H7 (cell line): ENCODE measurements at places on chromosomes 2 and 18.
A peak's percentile ranks its signal among the peaks of the same experiment; 100 is the strongest.

- no peak for DNase-seq
Measured at GRCh38 chr2:106201661-106202060, 7.6 kb upstream of the UXS1 start.

- no peak for DNase-seq
Measured at GRCh38 chr2:33115196-33115595, 168.4 kb downstream of the LTBP1 start.

GRCh38 chr2:174959787-174960186, 45.4 kb downstream of the CHN1 start:
- DNase-seq: no peak

DNA sequence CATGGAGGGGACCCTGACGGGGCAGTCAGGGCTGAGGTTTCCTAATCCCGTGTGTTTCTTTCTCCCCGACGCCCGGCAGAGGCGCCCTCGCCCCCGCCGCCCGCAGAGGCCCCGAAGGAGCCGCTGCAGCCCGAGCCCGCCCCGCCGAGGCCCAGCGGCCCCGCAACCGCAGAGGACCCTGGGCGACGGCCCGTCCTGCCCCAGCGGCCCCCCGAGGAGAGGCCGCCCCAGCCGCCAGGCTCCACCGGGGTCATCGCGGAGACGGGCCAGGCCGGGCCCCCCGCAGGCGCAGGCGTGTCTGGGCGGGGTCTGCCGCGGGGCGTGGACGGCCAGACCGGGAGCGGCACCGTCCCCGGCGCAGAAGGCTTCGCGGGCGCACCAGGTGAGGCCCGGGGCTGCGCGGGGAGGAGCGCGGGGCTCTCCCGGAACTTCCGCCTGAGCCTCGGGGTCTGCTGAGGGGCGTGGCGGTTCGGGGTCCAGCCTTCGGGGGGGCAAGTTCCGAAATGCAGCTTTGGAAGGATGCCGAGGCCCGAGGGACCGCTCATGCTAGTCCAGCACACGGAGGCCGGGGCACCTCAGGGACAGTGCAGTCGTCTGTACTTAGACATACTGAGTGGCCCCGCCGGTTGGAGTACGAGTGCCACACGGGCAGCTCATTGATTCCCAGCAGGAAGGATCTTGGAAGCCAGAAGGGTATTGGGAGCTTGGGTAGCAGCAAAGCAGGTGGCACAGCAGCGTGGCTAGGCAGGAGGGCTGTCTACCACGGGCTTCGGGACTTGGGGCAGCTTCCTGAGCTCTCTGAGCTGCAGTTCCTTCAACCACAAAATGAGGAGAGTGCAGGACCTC, 60.1 kb downstream of the EMILIN2 start:
- DNase-seq: peak; percentile 93

GRCh38 chr2:7566382-7566881, 649.2 kb downstream of the RNF144A start:
- no peak for DNase-seq

DNA sequence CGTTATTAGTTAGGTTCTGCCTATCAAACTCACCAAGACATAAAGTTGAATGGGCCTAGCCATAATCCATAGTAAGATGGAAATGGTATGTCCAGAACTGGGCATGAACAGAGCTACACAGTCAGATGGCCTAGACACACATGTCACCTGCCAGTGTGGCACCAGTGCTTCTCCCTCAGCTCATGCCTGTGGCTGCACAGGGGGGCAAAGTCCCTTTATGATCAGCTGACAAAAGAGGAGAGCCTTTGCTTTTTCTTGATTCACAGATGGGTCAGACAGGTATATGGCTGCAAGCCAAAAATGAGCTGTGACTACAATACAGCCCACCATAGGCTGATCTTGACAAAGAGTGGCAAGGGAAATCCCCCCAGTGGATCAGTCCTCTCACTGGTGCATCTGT, 28.3 kb upstream of the STARD7 start:
- no peak for DNase-seq

- DNase-seq: no peak
Measured at GRCh38 chr2:187034434-187034833, 185.5 kb upstream of the ZSWIM2 start.

DNA sequence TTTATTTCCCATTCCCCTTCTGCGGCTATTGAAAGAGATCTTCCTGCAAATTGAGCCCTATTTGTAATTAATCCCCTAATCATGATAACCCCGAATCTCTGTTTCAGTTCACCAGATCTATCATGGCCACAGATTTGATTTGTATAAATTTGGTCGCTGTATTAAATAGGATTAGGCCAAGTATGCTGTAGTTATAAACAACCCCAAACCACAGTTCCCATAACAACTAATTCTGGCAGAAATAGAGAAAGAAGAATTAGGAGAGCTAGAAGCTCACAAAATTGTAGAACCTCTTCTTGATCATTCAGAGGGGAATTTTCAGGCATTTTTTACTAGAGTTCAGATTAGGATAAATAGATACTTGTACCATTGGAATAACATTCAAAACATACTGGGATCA, 433.7 kb upstream of the TNP1 start:
- no peak for DNase-seq

DNA sequence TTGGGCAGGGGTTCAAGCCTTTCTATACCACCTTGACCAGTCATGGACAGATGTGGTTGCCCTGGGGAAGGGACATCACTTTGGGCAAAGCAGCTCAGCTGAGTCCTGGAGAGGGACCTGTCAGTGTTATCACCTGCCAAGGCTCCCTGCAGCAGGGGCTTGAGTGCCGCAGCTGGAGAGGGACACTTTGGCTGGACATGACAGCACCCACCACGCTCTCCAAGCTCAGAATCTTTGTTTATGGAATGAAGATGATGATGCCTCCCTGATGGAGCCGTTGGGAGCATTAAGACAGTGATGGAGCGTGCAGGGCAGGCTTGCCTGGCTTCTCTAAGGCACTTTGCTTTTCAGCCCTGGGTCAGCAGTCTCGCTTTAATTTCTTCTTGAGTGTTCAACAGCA, 4.3 kb upstream of the TFCP2L1 start:
- peak; percentile 2 for DNase-seq

DNA sequence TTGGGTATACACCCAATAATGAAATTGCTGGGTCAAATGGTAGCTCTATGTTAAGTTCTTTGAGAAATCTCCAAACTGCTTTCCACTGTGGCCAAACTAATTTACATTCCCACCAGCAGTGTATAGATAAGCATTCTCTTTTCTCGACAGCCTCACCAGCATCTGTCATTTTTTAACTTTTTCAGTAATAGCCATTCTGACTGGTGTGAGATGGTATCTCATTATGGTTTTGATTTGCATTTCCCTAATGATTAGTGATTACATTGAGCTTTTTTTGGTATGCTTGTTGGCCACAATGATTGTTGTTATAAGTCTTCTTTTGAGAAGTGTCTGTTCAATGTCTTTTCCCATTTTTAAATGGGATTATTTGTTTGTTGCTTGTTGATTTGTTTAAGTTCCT, 50.4 kb upstream of the EPAS1 start:
- no peak for DNase-seq

DNA sequence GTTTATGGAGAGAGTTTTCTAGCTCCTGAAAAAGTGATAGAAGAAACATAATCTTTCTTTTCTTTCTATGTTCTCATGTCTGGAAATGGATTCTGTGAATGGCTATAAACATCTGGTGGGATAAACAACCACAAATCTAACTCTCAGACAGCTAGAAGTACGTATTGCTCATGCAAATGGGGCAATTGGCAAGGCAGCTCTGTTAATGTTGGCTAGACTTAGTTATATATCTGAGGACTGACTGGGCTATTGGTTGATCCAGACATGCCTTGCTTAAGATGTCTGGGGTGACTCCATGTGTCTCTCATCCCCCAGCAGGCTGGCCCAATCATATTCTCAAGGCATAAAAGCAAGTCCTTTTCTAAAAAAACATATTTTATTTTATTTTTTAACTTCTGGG, 939.2 kb upstream of the NRXN1 start:
- no peak for DNase-seq

- no peak for DNase-seq
Measured at GRCh38 chr2:240160291-240161086, 20.0 kb upstream of the OTOS start.

GRCh38 chr2:218985021-218985324, at the start of gene FEV:
TSS of gene FEV (minus strand) at chr2:218985184. CDS start at chr2:218985075, 109 bp downstream.
- no peak for DNase-seq

DNA sequence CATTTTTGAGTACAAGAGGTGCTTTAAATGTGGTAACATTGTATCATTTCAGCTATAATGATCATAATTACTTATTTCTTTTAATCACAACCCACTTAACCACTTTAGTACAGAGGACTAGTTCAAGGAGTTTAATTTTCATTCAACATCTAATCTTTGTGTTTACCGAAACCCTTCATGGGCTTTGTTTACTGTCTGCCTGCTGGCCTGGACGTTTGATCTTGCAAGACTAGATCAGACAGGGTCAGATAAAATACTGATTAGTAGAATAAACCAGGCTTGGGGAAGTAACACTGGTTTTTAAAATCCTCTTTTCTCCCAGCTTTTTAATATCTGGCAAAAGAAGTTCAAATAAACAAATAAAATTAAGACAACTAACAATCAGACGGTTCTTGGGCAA, 93.6 kb downstream of the SATB2 start:
- no peak for DNase-seq

DNA sequence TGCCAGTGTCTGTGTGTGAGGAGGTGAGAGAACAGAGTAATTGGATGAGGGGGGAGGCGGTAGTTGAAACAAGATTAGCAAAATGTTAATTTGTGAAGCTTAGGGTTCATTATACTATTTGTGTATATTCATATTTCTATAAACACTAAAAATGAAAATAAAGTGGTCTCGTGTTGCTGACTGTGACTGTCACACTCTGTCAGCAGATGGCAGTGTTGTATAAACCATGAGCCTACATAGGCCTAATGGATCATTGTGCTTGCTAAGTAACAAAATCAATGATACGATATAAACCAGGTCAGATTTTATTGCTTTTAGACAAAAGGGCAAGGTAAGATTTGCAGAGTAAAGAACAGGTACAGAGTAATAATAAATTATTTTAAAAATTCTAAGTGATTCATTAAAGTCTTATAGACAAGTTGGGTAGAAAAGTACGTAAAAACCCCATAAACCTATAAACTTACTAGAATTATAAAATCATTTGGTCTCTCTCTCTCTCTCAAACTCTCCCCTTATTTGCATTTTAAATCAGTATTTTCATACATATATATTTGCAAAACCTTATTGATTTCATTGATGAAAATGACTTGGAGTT, 182.7 kb downstream of the RPIA start:
- DNase-seq: no peak

DNA sequence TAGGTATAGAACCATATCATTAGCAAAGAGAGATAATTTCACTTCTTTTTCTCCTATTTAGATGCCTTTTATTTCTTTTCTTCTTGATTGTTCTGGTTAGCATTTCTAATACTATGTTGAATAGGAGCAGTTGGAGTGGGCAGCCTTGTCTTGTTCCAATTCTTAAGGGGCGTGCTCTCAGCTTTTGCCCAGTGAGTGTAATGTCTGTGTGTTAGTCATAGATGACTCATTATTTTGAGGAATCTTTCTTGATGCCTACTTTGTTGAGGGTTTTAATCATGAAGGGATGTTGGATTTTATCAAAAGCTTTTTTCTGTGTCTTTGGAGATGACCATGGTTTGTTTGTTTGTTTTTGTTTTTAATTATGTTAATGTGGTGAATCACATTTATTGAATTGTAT, 1453.1 kb upstream of the SLC39A10 start:
- no peak for DNase-seq

GRCh38 chr2:34162231-34162630, 563.1 kb upstream of the FAM98A start:
- no peak for DNase-seq

GRCh38 chr2:149132901-149133300, 94.4 kb downstream of the LYPD6B start:
- no peak for DNase-seq

- DNase-seq: no peak
Measured at GRCh38 chr2:101030866-101031554, 28.9 kb downstream of the RPL31 start.

- no peak for DNase-seq
Measured at GRCh38 chr2:43724728-43725526, 48.7 kb upstream of the C1GALT1C1L start.

DNA sequence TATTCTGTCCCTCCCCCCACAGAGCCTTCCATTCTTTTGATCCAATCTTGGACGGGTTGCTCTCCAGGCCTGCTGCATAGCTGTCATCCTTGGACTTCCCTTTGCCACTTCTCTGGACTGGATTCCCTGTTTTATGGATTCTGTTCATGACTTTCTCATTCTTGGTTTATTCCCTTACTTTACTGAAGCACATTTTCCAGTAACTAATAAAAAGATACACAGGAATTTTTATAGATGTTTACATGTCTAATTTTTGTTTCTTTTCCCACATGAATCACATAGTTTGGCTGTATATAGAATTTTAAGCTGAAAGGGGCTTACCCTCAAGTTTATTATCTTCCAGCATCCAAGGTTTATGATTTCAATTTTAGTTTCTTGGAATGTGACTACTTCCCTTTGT, 37.9 kb downstream of the GDF7 start:
- no peak for DNase-seq

DNA sequence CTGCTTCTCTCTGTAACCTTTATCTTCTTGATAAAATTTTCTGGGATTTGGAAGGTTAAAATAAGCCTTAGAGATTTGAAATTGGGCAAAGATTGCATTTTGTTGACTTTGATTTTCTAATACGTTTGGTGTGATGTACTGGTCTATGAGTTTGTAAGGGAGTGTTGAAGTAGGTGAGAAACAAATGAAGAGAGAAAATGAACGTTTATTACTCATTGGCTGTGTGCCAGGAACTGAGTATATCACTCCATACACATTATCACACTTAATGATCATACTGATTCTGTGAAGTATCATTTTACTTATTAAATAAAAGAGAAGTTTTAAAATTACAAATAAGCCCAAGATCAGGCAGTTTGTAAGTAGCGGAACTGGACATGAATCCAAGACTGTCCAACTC, 795.1 kb upstream of the ZEB2 start:
- no peak for DNase-seq

DNA sequence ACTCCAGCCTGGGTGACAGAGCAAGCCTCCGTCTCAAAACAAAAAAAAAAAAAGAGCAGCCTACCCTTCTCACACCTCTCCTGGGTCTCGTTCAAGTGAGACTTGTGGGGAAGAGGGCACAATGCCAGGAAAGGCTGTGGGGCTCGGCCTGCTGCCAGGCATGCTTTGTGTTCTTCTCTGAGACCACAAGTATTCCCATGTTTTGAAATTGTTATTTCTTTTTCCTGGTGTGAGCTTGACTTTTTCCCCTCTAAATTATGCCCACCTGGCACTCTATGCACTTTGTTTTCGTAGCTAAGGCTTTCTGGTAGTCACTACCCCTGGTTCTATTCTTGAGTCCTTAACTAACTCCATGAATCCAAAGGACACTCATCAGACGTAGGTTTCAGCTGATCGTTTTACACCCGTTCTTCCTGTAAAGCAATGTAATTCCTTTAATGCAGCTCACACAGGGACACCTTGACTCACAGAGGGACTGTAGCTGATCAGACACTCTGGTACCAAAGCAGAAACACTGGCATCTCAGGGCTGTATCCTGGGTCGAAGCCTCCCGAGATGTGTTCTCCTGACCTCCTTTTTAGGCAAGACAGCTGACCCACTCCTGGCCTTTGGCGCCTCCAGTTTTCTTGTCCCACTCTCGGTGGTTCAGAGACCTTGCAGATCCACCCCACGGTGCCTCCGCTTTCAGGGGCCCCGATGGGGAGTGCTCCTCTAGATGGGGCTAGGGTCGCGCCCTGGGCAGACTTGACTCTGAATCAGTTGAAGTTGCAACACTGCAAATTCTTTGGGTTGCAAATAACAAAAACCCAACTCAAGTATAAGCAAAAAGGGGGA, 193.3 kb upstream of the AGAP1 start:
- DNase-seq: no peak

- no peak for DNase-seq
Measured at GRCh38 chr2:85887566-85888019, 1.2 kb downstream of the ST3GAL5 start.
